ENCODE measurements at places on chromosomes 7 and 10.

DNA sequence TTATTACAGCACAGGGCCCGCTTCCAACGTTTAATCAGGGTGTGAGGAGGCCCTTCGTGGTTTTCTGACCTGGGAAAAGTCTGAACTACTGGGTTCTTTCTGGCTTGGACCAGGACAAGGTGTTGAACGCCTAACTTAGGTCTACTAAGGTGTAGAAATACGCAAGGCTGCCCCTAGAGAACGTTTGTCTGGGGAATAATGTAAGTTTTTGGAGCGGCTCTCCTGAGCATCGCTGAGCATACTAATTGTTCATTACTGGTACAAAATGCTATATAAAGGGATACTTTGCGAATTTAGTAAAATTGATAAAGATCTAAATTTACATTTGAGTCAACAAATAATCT lies 32.4 kb upstream of the TOMM7 start:
- peak overlapping the region; percentile 91 for H3K27ac ChIP-seq
- H3K4me3 ChIP-seq: peak overlapping the region; percentile 87
- H3K27me3 ChIP-seq: no peaks in the 10 kb centered on the region
- DNase-seq: no peak

DNA sequence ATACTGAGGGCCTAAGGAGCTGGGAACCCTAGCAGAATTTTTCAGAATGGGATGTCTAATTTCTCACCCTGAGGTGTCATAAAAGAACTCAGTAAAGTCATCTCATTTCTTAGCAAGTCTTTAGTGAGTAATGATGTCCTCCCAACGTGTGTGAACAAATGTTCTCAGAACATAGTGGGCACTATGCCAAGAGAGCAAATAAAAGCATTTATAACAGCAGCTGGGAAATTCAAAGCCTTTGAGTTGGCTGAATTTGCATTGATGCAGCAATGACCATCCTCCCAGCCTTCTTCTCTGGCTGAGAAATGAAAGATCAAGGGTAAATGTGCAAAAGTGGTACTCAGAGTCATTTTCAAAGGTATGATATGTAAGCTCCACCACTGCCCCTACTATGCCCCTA lies 109.4 kb downstream of the FAM107B start:
- no peaks in the 10 kb centered on the region for H3K27me3 ChIP-seq
- no peaks in the 10 kb centered on the region for H3K36me3 ChIP-seq
- no peak overlapping the region for H3K27ac ChIP-seq
- peaks cover 17% of the 10 kb centered on the region for H3K4me1 ChIP-seq
- H3K4me3 ChIP-seq: no peak overlapping the region

GRCh38 chr7:101874028-101874427 lies 56.6 kb downstream of the CUX1 start:
- DNase-seq: no peak
- peak overlapping the region; percentile 63 for H3K27ac ChIP-seq
- H3K4me3 ChIP-seq: no peak overlapping the region
- peaks cover 51% of the 10 kb centered on the region for H3K4me1 ChIP-seq

DNA sequence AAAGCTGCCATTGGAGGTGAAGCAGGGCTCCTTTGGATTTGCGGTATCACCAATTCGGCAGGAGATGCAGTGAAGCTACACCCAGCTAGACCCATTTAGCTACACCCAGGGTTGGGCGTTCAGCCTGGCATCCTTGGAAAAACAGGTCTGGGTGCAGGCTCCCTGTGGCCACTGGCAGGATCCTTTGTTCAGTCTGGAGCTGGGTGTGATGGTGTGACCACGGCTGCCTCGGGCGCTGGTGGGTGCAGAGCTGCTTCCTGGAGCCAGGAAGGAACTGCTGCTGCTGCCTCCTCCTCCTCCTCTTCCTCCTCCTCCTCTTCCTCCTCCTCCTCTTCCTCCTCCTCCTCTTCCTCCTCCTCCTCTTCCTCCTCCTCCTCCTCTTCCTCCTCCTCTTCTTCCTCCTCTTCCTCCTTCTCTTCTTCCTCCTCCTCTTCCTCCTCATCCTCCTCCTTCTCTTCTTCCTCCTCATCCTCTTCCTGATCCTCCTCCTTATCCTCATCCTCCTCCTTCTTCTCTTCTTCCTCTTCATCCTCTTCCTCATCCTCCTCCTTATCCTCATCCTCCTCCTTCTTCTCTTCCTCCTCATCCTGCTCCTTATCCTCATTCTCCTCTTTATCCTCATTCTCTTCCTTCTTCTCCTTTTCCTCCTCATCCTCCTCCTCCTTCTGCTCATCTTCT lies 84.0 kb downstream of the GRK5 start:
- DNase-seq: peak; percentile 55
- peaks cover 3% of the 10 kb centered on the region for H3K36me3 ChIP-seq
- H3K27ac ChIP-seq: no peak overlapping the region
- H3K4me3 ChIP-seq: no peak overlapping the region
- H3K27me3 ChIP-seq: no peaks in the 10 kb centered on the region

- no peak overlapping the region for H3K4me3 ChIP-seq
- peaks cover 6% of the 10 kb centered on the region for H3K27me3 ChIP-seq
- no peak for DNase-seq
- H3K36me3 ChIP-seq: no peaks in the 10 kb centered on the region
- H3K4me1 ChIP-seq: no peaks in the 10 kb centered on the region
- H3K27ac ChIP-seq: no peak overlapping the region
Observed at GRCh38 chr7:47198159-47198558, 383.8 kb downstream of the TNS3 start.
